Fibroblast of gingiva (primary cell): ENCODE measurements at places on chromosomes 3 and 15.

- DNase-seq = peak; percentile 19
Measured at GRCh38 chr15:72153269-72154000, 35.2 kb downstream of the SENP8 start.

DNA sequence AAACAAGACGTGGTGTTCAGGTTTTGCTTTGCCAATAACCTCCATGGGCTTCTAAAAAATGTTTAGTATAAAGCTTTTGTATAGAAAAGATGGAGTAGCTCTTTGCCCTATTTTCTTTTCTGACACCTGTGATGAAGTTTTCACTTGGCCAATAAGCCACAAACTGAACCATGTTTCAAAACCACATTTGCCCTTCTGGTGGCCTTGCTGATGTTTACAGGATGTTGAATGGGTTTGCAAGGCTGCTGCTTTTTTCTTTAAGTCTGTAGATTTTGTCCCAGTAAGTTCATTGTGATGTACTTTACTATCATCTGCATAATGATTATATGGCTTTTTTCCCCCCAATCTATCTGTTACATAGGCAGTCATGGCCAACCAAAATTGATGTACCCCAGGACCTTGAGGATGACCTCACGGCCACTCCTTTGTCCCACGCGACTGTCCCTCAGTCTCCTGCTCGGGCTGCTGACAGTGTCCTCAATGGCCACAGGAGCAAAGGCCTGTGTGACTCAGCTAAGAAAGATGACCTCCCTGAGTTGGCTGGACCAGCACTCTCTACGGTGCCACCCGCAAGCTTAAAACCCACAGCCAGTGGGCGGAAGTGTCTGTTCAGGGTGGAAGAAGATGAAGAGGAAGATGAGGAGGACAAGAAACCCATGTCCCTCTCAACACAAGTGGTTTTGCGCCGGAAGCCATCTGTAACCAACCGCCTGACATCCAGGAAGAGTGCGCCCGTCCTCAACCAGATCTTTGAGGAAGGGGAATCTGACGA, 60.8 kb downstream of the SNRK start:
- no peak for DNase-seq

DNA sequence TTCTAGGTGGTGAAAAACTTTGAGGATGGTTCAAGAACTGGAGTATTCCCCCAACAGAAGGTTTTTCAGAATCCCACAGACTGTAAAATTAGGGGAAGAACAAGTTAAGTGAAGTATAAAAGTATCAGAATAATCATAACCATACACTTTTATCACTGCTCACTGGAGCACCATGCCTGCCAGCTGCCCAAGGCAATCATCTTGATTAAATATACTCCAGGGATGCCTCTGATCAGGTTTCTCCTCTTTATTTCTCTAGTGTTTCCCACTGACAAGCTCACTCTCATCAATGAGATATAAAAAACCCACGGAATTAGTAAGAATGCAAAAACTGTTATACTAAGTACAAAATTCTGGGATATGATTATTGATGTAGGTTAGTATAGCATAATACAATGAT, 108.0 kb downstream of the STAG1 start:
- DNase-seq = no peak

GRCh38 chr3:129245141-129245540, 4.3 kb upstream of the COPG1 start:
- no peak for DNase-seq

DNA sequence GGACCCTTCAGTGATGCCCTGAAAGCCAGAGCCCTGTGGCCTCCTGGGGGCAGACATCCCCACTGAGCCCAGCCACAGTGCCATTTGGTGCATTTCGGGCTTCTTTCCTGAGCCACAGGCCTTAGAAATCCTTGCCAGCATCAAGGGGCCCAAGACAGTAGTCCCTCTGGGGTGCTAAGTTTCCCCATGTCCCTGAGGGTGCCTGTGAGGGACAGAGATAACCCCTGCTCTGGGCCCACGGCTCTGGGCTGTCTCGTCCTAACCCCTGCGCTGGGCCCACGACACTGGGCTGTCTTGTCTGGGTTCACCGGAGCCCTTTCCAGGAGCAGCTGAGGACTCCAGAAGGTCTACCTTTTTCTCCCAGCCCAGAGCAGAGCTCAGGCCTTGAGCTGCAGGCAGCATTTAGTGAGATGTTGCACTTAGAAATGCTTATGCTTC, 45.1 kb upstream of the FGD5 start:
- DNase-seq = no peak

GRCh38 chr15:90711418-90711824, 5.7 kb upstream of the BLM start:
- no peak for DNase-seq

DNA sequence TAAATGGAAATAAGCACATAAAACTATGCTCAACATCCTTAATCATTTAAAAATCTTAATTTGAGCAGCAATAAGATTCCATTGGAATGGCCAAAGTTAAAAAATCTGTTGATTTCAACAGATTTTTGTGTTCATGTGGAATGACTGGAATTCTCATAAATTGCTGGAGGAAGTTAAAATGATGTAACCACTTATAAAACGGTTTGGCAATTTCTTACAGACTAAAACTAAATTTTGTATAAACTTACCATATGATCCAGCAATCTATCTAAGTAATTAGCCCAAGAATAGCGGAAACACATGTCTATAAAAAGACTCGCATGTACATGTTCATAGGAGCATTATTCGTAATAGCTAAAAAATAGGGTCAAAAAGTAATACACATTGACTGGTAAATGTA, 1713.6 kb downstream of the SI start:
- peak; percentile 5 for DNase-seq

GRCh38 chr15:62709261-62709660, 333.3 kb upstream of the TPM1 start:
- no peak for DNase-seq

- no peak for DNase-seq
Measured at GRCh38 chr3:126289096-126289495, 68.1 kb downstream of the KLF15 start.

DNA sequence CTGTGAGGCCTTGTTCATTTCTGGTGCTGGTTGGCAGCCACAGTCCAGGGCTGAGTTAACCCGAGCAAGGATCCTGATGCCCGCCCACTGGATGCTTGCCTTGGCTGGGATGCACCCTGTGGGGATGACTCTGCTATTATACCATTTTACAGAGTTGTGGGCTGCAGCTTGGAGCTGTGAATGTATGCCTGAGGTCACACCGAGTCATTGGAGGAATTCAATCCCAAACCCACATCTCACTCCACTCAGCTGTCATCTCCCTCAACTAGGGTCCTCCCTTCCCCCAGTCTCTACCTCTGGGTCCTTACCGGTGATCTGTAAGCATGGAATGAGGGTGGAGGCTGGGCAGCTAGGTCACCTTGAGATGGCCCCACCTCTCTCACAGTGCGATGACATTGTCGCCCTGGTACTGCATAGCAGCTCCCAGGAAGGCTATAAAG, 22.1 kb downstream of the MAPKAPK3 start:
- DNase-seq = peak; percentile 44

DNA sequence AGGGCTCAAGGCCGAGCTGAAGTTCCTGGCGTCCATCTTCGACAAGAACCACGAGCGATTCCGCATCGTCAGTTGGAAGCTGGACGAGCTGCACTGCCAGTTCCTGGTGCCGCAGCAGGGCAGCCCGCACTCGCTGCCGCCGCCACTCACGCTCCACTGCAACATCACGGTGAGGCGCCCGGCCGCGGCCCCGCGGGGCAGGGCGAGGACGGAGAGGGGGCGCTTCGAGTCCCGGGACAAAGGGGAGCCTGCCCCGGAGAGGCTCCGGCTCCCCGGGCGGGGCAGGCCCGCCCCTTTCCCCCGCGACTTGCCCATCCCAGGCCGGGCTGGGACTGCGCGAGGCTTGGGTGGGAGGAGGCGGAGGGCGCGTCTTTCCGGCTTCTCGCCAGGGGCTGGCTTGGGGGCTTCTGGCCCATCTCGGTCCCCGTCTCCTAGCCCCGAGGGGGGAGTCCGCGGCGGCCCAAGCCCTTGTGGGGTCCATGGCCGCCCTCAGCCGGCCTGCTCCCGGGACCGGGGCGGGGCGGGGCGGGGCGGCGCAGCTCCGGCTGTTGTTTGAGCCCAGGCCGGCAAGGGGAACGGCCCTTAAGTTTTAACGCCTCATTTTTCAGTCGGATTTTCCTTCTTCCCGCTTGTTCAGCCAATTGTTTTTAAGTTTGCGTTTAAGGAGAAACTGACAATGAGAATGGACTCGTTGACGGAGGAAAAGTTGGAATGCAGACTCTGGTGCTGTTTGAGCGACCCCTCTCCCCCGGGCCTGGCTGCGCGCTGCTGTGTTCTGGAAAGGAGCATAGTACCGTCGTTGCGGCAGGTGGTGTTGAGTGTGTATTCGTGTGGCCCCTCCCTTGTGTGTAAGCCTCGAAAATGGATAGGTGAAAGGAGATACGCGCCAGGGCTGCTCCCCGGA, 683 bp downstream of the UBE2Q2 start:
- DNase-seq = peak; percentile 55

GRCh38 chr15:44584162-44584749, 47.3 kb downstream of the EIF3J start:
- no peak for DNase-seq

GRCh38 chr3:43372809-43373559, 86.6 kb downstream of the SNRK start:
- DNase-seq = no peak

- no peak for DNase-seq
Measured at GRCh38 chr15:51702710-51703109, 21.4 kb downstream of the SCG3 start.

- no peak for DNase-seq
Measured at GRCh38 chr3:127467391-127467790, 123.1 kb downstream of the TPRA1 start.

GRCh38 chr15:26572602-26573350, 200.1 kb downstream of the GABRB3 start:
- DNase-seq = no peak

GRCh38 chr15:25886498-25887140, 23.5 kb upstream of the ATP10A start:
- no peak for DNase-seq

- DNase-seq = no peak
Measured at GRCh38 chr3:185176750-185177359, 24.0 kb upstream of the C3orf70 start.

DNA sequence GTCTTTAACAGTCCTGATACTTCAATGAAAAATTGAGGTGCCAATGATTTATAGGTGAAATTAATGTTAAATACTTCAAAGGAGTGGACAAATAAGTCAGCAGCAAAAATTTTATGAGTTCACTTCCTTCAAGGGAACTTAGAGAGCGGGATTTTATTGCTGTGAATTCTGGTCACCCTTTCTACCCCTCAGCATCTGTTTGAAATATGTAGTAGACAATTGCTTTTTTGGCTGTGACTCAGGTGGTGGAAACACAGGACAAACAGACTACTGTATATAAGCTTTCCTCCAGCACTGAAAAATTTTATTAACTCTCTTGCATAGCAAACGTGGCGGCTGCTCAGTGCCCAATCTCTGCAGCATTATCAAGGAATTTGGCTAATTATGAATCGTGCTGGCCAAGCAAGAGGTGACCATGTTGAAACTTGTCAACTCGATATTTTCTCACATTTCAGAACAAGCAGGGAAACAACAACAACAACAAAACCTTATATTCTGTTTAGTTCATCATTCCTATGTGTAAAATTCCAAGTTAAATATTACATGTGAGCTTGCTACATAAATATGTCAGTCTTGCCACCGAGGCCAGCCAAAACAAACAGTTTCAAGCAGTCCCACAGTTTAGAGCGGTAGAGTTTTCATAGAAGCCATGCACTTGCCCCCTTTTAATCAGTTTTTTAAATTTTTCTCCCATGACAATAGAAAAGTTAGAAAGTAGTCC, 420.2 kb downstream of the FOXP1 start:
- no peak for DNase-seq

GRCh38 chr3:23648326-23648995, 157.3 kb upstream of the UBE2E1 start:
- peak; percentile 24 for DNase-seq

DNA sequence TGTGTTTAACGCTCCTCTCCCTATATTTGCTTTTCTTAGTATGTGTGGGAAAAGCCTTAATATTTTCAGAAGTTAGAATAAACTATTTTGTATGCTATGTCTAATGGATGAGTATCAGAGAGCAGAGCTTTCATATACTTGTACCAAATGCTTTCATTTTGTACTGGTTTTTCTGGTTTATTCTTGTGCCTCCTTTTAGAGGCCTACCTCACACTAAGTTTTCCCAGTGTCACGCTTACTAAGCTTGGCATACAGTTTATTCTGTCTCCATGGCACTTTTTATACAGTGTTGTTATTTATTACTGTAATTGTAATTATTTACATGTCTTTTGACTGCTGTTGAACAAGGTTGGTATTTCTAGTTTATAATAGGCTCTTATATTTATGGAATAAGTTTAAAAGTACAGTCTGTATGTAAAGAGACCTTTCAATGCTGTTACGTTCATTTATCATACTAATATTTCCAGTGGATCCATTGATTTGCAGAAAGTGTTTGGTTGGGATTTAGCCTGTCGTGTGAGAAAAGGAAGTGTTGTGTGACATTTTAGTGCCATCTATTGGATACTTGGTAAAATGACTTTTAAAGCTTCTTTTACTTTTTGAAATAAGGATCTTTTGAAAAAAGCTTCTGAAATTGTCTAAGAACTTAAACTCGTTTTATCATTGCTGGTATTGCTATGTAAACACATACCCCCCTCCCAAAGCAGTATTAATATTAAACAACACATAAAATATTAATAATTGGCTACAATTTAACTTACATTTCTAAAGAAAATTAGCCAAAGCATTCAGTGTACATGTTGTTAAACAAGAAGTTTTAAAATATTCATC, 5.2 kb upstream of the EBLN2 start:
- peak; percentile 48 for DNase-seq

- no peak for DNase-seq
Measured at GRCh38 chr15:95609096-95609495, 721.4 kb upstream of the NR2F2 start.
